ENCODE measurements at places on chromosomes 12 and 14.

- no peak for DNase-seq
These were observed 68.7 kb downstream of the CIT start for GRCh38 chr12:119808441-119808840.

GRCh38 chr14:71471634-71472355 is 460.4 kb upstream of the RGS6 start:
- DNase-seq, result no peak

DNA sequence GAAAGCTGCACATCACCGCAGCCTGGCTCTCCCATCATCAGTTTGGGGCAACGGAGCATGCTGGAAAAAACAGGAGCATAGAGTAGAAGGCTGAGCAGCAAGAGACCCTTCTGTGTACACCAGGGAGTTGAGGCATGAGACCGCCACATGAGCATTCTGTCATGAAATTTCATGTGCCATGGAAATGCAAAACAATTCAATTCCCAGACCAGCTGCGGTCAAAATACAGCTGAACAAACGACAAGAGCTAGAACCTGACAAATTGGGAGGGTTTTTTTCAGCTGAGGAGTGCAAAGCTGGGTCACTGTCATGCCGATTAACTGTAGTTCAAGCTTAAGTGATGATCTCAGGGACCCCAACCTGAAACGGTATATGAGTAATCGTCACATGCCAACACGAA is 37.1 kb downstream of the TMEM30B start:
- DNase-seq, result no peak

- DNase-seq, result no peak
These were observed 200.0 kb downstream of the FOXG1 start for GRCh38 chr14:28966416-28967233.

DNA sequence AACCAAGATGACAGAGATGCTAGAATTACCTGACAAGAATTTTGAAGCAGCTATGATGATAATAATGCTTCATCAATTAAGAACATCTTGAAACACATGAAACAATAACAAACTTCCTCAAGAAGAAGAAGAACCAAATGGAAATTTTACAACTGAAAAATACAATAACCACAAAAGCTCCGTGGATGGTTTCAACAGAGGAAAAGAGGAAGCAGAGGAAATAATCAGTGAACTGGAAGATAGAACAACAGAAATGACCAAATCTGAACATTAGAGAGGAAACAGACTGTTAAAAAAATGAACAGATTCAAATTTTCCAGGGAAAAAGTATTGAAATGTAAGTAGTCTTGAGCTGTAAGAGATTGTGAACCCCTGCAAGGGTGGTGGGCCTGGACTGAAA is 62.8 kb upstream of the SLC35F4 start:
- DNase-seq, result no peak

GRCh38 chr12:116263844-116264243 is 13.6 kb downstream of the MED13L start:
- no peak for DNase-seq

GRCh38 chr12:89225808-89226411 is 126.4 kb downstream of the DUSP6 start:
- no peak for DNase-seq

GRCh38 chr14:64691376-64691775 is 12.8 kb upstream of the PLEKHG3 start:
- no peak for DNase-seq

DNA sequence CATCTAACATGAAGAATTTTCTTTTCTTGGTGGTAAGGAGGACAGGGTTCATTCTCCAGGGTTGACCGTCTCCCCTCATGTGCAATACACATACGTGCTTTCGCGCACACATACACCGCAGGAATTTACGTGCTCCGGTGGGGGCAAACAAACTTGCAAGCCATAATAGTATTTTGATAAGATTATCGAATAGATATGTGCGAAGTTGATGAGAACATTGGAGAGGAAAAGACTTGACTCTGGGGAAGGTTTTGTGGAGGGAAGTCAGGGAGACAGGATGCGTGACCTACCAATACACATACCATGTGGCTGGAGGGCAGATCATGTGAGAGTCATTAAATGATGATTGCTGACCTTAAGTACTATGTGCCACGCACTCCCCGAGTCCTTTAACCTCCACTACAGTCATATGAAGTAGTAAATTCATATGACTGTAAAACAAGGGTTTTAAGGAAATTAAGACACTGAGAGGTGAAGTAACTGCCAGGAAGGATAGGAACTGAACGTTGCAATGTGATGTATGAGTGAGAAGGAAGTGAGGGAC is 921 bp downstream of the RAD51B start:
- DNase-seq, result no peak

DNA sequence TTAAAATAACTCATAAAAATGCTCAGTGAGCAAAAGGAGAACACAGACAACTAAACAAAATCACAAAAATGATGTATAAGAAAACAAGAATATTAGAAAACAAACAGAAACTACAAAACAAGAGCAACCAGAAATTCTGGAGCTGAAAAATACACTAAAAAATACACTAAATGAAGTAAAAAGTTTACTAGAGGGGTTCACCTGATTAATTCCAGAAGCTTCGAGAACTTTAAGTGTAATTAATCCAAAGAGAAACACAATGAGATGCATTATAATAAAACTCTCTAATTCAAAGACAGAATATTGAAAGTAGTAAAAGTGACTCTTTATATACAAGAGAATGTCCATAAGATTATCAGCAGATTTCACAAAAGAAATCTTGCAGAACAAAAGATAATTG is 558.4 kb downstream of the CCER1 start:
- no peak for DNase-seq
